ENCODE measurements at places on chromosomes 1 and 21.
A peak's percentile ranks its signal among the peaks of the same experiment; 100 is the strongest.

GRCh38 chr21:42102076-42102475 lies 31.0 kb downstream of the UMODL1 start:
- no peak for DNase-seq

- no peak for DNase-seq
These were observed 31.8 kb upstream of the ACTN2 start for GRCh38 chr1:236654511-236654910.

DNA sequence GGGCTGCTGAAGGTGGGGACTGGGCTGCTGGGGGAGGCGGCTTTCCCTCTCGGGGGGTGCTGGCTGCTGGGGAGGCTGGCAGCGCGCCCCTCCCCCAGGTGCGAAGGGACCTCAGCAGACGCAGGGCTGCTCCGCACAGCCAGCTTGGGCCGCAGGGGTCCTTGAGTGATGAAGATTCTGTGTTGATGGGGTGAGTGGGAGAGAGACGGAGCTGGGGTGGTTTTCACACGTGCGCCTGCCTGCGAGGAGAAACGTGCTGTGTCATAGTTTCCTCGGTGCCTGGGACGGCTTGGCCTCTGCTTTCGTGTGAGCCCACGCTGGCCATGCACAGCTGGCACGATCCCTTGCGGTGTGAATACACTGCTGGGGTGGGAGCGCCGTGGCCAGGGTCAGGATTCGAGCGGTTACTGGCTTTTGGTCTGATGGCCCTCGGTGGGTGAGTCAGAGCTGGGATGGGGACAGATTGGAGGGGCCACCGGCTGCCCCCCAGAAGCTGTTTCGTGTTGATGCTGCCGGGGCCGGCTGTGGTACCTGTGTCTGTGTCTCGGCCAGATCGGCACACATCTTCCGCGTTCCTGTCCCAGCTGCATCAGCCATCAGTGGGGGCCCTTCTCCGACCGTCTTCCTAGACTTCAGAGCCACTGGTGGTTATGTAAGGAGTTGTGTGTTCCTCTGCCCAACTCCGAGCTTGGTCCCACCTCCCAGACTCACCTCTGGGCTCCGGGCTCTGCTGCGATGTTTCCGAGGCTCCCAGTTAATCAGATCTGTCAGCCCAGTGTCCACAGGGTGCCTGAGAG lies 24.9 kb downstream of the PRKCZ start:
- DNase-seq, result no peak

DNA sequence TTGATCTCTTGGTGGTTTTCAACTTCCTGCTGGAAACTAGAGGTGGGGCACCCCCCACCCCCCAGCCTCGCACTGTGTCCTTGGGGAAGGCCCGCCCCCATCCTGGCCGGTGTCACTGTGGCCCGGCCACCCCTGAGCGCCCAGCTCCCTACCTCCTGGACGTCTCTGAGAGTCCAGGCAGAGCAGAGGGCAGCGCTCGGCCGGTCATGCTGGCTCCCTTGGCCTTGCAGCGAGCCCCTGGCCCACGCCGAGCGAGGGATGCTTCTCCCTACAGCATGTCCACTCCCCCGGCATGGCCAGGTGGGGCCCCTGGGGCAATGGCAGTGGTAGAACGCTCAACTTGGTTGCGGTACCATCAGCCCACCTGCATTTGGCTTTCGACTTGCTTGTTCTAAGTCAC lies 28.7 kb upstream of the TRAPPC10 start:
- DNase-seq, result no peak

- DNase-seq, result no peak
These were observed 10.8 kb downstream of the THEM4 start for GRCh38 chr1:151898519-151898991.

DNA sequence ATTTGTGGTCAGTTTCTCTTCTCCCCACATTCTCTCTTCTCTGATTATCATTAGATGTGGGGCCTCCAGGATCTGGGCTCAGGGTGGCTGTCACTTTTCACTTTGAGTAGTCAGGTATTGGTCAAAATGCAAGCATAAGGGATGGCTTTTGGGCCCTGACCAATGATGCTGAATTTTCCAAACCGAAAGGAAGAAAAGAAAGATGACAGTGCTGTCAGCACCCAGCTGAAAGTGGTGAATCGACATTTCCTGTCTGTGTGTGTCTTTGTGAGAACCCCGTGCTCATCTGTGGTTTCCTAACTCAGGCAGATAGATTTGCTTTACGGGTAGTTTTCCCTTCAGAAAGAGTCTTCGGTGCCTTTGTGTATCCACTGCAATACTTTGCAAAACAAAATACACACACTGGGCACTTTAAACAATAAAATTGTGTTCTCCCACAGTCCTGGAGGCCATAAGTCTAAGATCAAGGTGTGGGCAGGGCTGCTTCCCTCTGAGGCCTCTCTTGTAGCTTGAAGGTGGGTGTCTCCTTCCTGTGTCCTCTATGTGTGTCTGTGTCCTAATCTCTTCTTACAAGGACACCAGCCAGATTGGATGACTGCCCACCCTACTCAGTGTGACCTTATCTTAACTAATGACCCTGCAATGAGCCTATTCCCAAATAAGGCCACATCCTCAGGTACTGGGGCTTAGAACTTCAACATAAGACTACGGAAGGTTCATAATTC lies 274.8 kb upstream of the AJAP1 start:
- no peak for DNase-seq

- DNase-seq, result no peak
These were observed 659.3 kb downstream of the USP25 start for GRCh38 chr21:16388911-16389560.

- no peak for DNase-seq
These were observed 4.9 kb downstream of the B3GALT2 start for GRCh38 chr1:193181536-193181935.

DNA sequence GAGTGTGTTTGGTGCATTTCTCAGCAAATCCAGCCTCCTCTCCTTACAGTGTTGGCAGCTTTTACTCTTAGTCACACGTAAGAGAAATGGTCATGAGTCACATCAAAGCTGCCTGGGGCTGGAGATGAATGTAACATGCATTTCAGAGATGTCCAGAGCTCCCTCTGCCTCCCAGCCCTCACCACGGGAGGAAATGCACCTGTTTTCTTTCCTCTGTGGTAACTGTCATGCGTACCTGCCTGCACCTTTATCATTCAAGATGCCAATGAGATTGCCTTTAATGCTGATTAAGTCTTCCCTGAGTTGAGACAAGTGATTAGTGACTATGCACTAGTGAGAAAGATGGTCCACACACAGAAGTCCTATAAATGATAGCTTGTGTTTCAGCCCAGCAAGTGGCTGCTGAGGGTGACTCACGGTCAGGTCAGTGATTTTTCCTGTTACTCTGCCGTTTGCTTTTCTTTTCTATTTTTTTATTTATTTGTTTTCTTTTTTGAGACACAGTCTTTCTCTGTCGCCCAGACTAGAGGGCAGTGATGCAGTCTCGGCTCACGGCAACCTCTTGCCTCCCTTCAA lies 277.3 kb upstream of the FMN2 start:
- no peak for DNase-seq

- no peak for DNase-seq
These were observed 11.4 kb upstream of the TBX15 start for GRCh38 chr1:118999348-119000071.

DNA sequence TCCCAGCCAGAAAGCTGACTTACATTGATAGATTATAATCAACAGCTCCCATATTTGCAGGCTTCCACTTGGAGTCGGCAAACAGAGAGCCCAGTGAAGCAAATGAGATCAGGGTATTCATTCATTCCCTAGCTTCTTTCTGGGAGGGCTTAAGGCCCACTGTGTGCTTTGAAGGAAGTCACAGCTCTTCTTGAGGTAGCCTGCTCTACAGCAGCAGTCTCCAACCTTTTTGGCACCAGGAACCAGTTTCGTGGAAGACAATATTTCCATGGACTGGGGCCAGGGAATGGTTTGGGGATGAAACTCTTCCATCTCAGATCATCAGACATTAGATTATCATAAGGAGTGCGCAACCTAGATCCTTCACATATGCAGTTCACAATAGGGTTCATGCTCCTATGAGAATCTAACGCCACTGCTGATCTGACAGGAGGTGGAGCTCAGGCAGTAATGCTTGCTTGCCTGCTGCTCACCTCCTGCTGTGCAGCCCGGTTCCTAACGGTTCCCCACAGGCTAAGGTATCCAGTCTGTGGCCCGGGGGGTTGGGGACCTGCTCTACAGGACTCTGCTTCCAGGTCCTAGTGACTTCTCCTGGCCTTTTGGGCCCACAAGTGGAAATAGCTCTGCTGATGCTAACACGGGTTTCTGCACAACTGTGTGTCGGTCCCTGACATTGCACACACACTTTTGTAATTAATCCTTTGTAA lies 13.7 kb upstream of the ADAM30 start:
- DNase-seq, result no peak

GRCh38 chr21:42627527-42628289 lies 25.7 kb upstream of the PDE9A start:
- DNase-seq, result no peak

DNA sequence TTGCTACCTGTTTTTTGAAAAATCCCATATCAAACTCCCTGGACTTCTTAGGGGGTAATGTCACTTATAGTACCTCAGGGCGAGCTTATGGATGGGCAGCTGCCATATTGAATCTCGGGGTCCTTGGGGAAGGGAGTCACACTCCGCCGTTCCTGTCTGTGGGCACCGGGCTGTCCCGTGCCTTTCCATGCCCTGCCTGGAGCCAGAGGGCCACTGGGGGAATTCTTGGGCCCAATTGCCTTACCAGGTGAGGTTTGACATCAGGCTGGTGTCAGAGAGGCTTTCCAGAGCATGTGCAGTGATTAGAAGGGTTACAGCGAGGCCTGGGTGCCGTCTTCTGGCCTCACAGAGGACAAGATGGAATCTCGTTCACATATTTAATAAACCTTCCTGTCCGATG lies 28.8 kb downstream of the QSOX1 start:
- no peak for DNase-seq

DNA sequence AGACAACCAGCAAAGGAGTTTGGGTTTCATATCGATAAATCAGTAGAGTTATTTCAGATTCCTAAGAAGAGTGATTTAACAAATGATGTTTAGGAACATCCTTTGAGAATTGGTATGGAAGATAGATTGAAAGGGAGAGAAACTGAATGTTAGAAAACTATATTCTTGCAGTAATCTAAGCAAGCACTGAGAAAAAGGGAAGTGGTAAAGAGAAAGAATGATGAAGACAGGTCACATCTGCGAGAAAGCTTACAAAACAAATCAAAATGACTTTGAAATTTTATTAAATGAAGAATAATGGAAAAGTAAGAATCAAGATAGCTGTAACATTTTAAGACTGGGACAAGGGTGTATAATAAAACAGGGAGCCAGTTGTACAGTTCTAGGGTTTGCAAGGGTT lies 177.0 kb downstream of the HS2ST1 start:
- DNase-seq, result no peak

- no peak for DNase-seq
These were observed 3.2 kb upstream of the NUAK2 start for GRCh38 chr1:205324781-205325180.

DNA sequence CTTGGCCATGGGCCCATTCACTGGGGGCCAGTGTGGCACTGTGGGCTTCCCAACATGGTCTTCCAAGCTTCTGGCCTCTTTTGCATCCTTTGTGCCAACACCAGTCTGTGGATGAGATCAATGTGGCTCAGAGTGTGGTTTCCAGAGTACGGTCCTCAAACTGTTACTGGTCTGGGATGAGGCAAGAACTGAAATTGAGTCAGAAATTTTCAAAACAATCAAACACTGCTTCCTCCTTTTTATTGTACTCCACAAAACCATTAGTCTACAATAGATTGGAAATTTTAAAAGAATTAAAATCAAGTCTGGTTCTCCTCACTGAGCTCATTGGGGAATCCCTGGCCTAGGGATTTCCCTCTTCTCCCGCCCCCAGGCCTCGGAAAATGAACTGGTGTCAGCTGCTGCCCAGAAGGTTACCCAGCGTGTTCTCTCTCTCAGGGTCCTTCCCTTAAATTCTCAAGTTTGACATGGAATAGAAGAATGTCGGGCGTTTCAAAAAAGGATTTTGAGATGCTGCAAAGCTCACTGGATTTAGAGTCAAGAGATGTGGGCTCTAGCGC lies 222.0 kb downstream of the SDCCAG8 start:
- no peak for DNase-seq

GRCh38 chr1:31939484-31940329 lies 1.5 kb upstream of the PTP4A2 start:
- peak; percentile 64 for DNase-seq

GRCh38 chr1:83747853-83748482 lies 251.0 kb downstream of the TTLL7 start:
- no peak for DNase-seq

- DNase-seq, result no peak
These were observed 3.0 kb upstream of the SMIM11 start for GRCh38 chr21:34372321-34372720.

DNA sequence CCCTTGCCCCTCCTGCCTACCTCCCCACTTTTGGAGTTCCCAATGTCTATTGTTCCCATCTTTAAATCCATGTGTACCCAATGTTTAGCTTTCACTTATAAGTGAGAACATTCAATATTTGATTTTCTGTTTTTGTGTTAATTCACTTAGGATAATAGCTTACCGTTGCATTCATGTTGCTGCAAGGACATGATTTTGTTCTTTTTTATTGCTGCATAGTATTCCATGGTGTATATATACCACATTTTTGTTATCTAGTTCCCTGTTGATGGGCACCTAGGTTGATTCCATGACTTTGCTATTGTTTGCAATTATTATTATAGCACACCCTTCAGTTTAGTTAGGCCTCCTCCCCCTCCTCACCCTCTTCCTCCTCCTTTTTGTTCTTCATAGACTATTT lies 33.5 kb upstream of the ADAR start:
- no peak for DNase-seq
